ENCODE measurements at places on chromosomes 2 and 18.
A peak's percentile ranks its signal among the peaks of the same experiment; 100 is the strongest.

DNA sequence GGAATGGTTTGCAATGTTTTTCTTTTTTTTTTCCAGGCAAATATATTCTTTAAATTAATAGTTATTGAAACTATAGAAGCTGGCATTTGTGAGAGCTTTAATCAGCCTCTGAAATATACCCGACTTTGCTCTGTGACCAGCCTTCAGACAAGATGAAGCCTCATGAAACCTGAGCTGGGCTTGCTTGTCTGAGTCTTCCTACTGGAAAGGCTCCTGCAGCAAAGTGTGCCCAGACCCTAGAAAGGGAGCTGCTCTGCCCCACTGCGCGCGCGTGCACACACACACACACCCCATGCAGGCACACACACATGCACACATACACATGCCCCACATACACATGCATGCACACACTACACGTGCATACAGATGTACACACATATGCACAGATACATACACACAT, 203.3 kb upstream of the NT5C1B start:
- DNase-seq: no peak

- DNase-seq: no peak
Observed at GRCh38 chr2:224910574-224910925, 131.7 kb downstream of the DOCK10 start.

GRCh38 chr18:44725300-44726058, 44.8 kb downstream of the SETBP1 start:
- DNase-seq: peak; percentile 69

DNA sequence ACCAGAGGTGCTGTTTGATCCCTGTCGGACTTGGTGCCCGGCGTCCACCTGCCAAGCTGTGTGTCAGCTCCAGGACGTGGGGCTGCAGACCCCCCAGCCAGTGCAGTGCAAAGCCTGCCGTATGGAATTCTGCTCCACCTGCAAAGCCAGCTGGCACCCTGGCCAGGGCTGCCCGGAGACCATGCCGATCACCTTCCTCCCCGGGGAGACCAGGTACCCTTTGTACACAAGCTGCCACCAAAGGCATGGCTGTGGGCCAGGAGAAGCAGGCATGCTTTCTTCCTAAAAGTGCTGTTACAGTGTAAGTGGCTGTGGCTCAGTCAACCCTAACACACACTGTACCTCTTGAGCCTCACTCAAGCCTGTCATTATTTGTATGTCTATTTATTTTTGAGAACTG, 103.3 kb downstream of the RNF144A start:
- no peak for DNase-seq

GRCh38 chr2:36701918-36702317, 5.4 kb downstream of the VIT start:
- no peak for DNase-seq

- DNase-seq: no peak
Observed at GRCh38 chr2:101388232-101388631, 929 bp upstream of the CREG2 start.

DNA sequence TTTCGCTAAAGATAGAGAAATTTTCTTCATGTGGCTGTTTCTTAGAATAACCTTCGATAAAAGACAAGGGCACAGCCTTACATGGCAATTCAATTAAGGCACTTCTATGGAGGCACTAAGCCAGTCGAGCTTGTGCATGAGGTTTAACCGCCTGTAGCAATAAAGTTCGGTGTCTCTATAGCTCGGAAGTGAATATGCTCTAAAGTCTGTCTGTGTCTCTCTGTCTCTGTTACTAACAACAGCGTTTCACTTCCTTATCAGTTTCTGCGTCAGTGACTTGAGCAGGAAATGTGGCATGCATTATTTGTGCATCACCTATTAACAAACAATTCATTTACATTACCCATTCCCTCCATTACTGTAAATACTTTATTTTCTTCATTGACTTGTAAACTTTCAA, 365.1 kb upstream of the NETO1 start:
- DNase-seq: no peak

DNA sequence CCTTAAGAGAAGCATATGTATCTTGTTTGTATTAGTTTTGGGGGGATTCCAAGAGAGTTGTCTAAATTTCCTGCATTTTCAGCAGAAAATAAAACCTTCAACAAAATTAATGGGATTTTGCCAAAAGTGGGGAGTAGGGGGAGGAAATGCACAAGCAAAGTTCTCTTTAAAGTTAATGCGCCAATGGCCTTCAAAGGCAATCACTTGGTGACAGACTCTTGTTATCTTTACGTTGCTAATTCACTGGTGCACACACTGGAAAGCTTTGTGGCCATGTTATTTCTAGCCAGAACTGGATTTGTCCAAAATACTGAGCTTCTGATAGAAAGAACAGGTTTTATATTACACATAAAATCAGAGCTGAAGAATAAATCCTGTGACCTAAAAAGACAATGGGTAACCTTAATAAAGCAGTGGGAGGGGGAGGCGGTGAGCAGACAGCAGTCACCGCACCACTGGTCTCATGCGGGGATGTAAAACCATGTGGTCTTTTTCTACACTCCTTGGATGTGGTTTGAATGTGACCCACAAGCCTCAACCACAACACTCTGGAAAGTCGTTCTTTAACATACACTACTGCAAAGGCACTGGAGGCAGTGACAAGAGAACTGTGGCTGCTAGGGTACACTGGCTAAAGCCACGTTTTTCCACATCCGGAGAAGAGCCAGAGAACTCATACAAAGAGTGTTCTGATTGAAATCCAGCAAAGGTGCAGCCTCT, 176.9 kb upstream of the SMAD7 start:
- DNase-seq: no peak

GRCh38 chr2:169362118-169362893, at the start of gene LRP2:
LRP2 (minus strand) TSS chr2:169362534; CDS start chr2:169362399, 135 bp downstream.
- DNase-seq: no peak

- DNase-seq: no peak
Observed at GRCh38 chr2:99425022-99425421, 64.8 kb downstream of the REV1 start.

DNA sequence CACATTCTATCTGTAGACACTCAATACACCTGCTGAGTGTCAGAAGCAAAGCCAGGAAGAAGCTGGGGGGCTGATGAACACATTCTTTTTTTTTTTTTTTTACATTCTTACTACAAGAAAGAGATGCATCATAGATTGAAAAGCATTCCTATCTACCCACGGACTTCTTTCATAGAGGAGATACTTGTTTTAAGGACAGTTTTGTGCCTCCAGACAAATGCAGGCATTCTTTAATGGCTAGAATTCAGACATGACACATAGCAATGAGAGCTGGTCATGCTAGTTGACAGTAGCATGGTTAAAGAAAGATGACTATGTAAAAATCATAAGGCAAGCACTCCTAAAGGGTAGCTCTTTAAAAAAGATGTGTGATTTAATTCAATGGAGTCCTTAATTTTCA, 110.2 kb downstream of the EPHA4 start:
- DNase-seq: no peak

DNA sequence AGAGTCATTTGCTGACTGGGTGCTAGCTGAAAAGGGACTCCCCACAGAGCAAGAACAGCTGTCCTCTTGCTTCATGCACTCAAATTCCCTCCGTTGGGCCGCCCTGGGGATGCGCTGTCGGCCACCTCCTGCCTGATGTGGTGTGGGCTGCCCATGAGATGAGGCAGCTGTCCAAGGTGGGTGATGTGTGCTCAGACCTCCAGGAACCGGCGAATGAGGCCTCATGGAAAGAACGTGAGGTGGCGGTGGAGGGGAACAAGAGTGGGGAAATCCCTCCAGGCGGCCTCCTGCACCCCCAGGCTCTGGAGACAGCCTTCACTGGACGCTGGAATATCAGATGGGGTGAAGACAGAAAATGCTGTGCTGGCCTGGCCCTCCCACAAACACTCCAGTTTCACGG, 79.8 kb downstream of the LONRF2 start:
- no peak for DNase-seq

All from activated CD4-positive, alpha-beta T cell treated with anti-CD3 and anti-CD28 coated beads for 4 hours (primary cell).